ENCODE measurements at places on chromosomes 4 and X.
A peak's percentile ranks its signal among the peaks of the same experiment; 100 is the strongest.

- no peak for DNase-seq
Measured at GRCh38 chr4:165873298-165874071, 448 bp downstream of the TLL1 start.

GRCh38 chr4:120616-121015, 3.7 kb upstream of the ZNF718 start:
- no peak for DNase-seq

- DNase-seq: no peak
Measured at GRCh38 chr4:174284487-174284886, 776 bp downstream of the CEP44 start.

DNA sequence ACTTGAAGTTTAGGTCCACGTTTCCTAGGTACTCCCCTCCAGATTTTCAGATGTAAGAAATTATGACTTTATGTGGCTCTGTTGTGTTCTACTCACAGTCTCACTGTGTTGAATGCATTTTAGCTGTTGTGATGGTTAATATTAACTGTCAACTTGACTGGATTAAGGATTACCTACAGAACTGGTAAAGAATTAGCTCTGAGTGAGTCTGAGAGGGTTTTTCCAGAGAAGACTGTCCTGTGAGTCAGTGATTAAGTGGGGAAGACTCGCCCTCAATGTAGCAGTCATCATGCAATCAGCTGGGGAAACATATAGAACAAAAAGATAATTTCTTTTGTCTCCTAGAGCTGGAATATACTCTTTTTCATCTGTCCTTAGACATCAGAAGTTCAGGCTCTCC, 493.4 kb downstream of the ACTRT1 start:
- no peak for DNase-seq

- no peak for DNase-seq
Measured at GRCh38 chrX:21799767-21800166, 39.6 kb upstream of the MBTPS2 start.

DNA sequence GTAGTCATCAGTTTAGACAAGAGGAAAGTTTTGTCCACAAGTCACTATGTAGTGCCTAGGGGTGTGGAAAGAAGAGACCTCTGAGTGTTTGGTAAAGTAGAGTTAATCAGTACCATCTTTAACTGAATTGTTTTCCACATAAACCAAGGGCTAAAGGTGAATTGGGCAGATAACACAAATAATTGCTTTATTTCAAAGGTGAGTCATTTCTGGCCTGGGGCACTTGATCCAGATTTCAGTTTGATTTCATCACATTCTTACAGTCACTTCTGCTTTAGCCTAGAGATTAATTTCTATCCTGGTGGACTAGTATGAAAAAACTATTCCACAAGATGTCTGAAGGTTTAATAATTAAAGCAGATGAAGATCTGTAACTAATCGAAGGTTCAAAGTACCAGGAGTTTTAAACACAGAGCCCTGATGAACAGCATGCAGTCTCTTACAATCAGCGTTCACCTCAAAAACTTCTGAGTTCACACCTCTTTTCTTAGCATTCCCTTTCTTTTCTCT, 74.5 kb upstream of the BOD1L1 start:
- no peak for DNase-seq

GRCh38 chr4:24470666-24471485, 113.5 kb downstream of the DHX15 start:
- DNase-seq: no peak

DNA sequence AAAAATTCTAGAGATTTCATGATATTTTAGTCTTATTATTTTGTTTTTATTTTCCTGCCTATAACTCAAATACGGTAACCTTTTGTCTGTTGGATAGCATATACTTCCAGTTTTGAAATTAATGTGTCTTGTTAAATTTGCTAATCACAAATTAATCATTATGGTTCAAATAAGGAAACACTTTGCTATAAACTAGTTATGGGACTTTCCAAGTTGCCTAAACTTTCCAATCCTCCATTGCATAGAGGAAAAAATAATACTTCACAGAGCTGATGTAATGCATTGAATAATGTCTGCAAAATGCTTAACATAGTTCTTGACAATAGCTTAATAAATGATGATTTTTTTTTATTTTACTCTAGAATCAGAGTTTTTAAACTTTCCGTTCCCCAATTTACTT, 4.7 kb downstream of the GUCY1B1 start:
- no peak for DNase-seq

GRCh38 chrX:129772796-129773431, 6.8 kb upstream of the SASH3 start:
- peak; percentile 25 for DNase-seq

DNA sequence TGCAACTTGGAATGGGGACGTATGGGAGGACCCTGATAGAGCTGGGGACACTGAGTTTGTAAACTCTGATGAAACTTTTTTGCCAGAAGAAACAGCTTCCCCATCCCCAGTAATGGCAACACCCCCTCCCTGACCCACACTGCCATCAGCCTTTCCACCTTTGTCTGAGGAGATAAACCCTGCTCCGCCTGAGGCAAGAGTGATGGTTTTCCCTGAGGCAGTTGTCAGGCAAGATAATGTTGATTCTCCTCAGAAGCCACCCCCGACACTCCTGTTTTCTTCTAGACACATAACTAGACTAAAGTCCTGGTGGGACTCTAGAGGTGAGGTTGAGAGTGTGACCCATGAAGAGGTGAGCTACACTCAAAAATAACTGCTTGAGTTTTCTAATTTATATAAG, 71.9 kb upstream of the STK26 start:
- DNase-seq: no peak

DNA sequence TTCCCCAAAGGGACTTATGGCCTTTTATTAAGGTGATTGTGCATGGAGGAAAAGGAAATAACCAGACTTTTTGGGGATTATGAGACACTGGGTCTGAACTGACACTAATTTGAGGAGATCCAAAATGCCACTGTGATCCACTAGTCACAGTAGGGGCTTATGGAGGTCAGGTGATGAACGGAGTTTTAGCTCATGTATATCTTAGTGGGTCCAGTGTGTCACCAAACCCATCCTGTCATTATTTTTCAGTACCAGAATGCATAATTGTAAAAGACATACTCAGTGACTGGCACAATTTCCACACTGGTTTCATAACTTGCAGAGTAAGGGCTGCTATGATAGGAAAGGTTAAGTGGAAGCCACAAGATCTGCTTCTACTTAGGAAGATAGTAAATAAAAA, 131.3 kb downstream of the RTL3 start:
- no peak for DNase-seq

GRCh38 chr4:15242021-15242420, 185.8 kb upstream of the C1QTNF7 start:
- DNase-seq: no peak

GRCh38 chr4:90445380-90445779, 318.2 kb downstream of the CCSER1 start:
- no peak for DNase-seq

DNA sequence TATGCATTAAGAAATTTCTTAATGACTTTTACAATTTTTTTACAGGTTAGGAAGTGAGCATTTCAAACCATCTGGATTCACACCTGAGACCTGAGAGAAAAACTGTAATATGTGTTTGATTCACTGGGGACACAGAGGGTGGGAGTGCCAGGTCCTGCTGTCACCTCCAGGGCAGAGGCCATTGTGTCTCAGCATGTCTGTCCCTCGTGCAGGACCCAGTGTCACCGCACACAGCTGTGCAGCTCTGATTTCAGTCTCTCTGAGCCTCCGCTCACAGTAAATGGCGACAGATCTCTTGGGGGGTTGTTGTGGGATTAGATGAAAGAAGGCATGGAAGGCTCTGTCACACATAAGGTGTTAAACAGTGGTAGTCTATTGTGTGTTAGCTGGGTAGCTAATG, 23.0 kb upstream of the CLDN24 start:
- no peak for DNase-seq

DNA sequence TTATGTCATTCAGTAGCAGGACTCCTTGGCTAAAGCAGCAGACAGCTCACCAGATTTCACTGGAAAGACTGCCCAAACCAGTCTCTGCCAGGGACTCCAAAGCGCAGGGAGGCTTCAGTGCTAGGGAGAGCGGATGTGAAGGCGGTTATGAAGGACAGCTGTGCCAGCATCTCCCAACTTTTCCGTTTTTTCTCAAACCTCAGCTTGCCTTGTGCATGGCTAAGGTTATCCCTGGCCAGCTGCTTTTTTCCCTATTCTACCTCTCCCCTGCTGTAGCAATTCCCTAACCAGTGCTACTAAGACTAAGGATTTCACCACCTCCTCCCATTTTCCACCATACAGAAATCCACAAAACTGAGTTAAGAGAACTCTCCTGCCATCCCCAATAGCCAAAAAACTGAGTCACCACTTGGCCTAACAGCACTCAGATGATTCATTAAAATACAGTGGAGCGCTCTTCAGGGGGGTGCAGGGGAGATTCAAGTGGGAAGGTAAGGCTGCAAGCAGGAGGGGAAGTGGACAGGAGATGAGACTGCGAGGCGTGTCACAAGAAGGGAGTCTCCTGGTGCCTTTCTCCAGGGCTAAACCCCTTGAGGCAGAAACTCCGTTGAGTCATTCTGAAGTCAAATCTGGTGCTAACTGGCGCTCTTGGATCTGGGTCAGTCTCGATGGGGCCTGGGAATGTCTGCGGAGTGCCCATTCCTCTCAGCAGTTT, 90.7 kb downstream of the PALLD start:
- no peak for DNase-seq

GRCh38 chr4:38166082-38166481, 205.9 kb downstream of the PTTG2 start:
- DNase-seq: no peak

DNA sequence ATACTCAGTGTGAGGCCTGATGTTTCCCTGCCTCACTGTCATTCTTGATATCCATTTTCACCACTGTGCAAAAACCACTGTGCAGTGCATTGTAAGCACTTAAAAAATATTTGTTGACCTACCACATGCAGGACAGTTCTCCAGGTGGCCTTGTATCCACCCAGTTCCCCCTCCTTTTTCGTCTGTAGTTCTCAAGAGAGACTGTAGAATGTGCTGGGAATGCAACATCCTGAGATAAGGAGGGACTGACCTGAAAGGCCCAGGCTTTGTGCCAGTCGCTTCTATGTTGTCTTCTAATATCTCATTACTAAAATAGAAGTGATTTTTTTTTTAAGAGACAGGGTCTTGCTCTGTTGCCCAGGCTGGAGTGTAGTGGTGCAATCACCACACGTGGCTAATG, 21.7 kb upstream of the PAQR3 start:
- DNase-seq: no peak

GRCh38 chr4:85606505-85606904, 131.6 kb downstream of the ARHGAP24 start:
- DNase-seq: no peak

- DNase-seq: no peak
Measured at GRCh38 chr4:7505116-7505900, 70.6 kb upstream of the PSAPL1 start.

- DNase-seq: peak; percentile 80
Measured at GRCh38 chr4:164956766-164957643, 20.5 kb downstream of the TRIM61 start.

- no peak for DNase-seq
Measured at GRCh38 chr4:101596781-101597552, 193.6 kb upstream of the BANK1 start.

- no peak for DNase-seq
Measured at GRCh38 chr4:96342196-96342595, 502.3 kb downstream of the PDHA2 start.

DNA sequence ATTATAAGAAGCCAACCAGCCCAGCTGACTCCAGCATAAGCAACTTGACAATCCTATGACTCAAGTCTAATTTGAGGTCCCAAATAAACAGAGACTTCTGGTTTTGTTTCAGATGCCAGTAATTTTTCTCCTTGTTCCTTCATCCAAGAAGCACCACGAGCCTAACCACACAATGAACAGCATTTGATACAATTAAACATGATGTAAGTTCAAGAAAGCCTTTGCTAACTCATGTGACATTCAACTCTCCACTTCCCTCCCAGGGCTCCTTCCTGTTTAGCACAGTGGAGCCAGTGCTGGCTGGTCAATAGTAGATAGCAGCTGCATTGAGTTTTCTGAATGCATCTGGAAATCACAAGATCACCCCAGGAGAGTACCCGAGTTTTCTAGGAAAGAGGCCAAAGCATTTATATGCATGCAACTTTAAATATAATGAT, 206.3 kb downstream of the ARHGAP24 start:
- DNase-seq: no peak

DNA sequence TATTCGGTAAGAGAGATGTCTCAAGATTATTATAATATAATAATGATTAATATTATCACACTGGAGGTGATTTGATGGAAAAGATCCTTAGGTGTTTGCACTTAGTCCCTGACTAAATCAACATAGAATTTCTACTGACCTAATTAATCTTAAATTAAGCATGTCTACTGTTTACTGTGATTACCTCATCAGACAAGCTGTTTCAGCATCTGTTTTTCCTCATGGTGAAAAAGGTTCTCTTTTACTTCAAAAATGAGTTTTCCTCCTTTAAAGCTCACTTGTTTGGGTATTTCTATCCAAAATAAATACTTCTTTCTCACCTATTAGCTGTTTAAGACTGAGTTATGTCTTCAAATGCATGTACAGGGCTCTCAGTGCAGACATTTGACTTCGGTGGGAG, 407.8 kb downstream of the NKX6-1 start:
- DNase-seq: no peak

GRCh38 chrX:46628460-46629371, 55.2 kb downstream of the CHST7 start:
- DNase-seq: peak; percentile 16

GRCh38 chrX:121642415-121642814, 595.0 kb downstream of the GLUD2 start:
- DNase-seq: no peak

GRCh38 chr4:85659610-85660218, 184.8 kb downstream of the ARHGAP24 start:
- DNase-seq: no peak

- no peak for DNase-seq
Measured at GRCh38 chrX:44043496-44043895, 70.3 kb upstream of the NDP start.

GRCh38 chr4:156293657-156294297, 340.1 kb upstream of the CTSO start:
- DNase-seq: no peak

DNA sequence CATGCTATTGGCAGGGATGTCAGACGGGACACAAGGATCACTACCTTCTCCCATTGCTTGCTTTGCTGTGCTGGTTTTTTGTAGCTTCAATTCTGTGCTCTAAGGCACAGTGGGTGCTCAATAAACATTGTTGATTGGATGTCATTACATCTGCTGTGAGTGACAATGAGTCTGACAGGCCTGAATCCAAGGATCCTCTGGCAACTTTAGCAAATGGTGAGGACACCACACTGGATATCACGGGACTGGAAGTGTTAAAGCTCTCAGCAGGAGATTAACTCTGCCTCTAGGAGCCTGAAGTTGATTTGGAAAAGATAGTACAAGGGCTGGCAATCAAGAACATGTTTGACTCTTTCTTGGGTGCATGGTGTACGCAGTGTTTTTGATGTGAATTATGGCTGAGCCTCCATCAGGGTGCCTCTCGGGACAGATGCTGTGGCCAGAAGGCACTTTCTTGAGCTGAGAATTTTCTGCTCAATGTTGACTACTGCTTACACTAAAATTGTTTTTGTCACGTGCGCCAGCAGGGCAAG, 217.9 kb downstream of the ARAP2 start:
- no peak for DNase-seq

GRCh38 chrX:36974911-36975310, 33.3 kb upstream of the FAM47C start:
- no peak for DNase-seq
